Hepatic stellate cell (primary cell): ENCODE measurements at places on chromosomes 6 and 20.

GRCh38 chr6:11094411-11094851, 797 bp downstream of the SMIM13 start:
- DNase-seq, result peak; percentile 62

DNA sequence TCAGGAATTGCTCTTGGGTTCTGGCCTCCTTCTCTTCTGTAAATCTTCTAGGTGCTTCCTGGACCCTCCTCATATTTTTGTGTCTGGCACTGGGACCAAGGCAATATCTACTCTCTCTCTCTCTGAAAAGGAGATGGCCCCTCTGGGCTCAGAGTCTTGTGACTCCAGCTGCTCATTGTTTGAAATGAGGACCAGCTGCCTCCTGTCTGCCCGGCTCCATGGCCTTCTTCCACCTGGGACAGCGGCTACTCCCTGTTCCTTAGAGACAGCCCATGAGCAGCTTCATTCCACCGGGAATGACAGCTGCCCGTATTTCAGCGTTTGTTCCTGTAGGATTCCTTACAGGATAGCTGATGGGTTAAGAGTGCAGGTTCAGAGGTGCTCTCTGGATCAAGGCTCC, 2.9 kb downstream of the TGM3 start:
- no peak for DNase-seq

DNA sequence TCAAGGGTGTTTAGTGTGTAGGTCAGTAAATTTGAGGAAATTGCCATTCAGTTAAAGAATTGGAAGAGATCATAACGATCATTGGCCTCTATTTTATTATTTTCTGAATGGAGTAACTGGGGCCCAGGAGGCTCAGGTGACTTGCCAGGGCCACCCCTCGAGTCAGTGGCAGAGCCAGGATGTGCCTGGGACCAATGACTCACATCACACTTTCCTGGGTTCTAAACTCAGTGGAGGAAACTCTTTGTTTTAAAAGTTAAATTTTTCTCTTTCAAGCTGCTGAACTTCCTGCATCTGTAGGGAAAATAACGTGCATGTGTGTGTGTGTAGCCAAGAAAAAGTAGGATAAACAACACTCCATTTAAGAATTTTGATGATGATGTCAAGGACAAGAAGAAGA, 135.5 kb downstream of the MYLK4 start:
- no peak for DNase-seq

GRCh38 chr20:11350126-11351005, 567.3 kb upstream of the BTBD3 start:
- DNase-seq, result no peak
